ENCODE measurements at places on chromosomes 3 and 15.

- DNase-seq, result no peak
Measured at GRCh38 chr3:41581700-41582099, 380.2 kb downstream of the ULK4 start.

- no peak for DNase-seq
Measured at GRCh38 chr3:63969876-63970275, 53.4 kb downstream of the PSMD6 start.

DNA sequence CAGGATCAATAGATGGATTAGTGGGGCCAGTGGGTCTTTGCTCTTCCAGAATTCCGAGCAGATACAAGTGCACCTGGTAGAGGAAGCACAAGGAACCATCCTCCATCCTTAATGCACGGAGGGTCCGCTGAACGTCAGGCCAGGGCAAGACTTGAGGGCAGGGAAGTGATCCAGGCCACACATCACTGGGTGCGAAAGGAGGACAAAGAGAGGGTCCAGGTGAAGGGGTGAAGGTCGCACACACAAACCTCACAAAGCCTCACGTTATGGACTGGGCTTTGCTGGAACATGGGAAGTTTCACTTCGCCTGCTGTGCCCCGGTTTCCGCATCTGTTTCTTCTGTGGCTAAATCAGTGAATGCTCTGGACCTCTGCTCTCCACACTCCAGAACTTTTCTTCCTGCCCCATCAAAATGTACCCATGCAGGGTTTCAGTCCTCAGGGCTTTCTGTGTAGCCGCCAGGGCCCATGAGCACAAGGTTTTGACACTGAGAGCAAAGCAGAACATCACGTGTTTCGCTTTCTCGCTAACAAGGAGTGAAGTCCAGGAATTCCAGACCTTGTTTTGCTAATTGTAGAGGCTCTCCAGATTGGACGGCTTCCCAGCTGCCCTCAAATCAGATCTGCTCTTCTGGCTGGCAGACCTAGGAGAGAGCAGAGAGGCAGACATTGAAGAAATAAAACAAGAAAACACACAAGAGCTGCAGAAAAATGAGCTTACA, 56.3 kb downstream of the KLF15 start:
- no peak for DNase-seq

DNA sequence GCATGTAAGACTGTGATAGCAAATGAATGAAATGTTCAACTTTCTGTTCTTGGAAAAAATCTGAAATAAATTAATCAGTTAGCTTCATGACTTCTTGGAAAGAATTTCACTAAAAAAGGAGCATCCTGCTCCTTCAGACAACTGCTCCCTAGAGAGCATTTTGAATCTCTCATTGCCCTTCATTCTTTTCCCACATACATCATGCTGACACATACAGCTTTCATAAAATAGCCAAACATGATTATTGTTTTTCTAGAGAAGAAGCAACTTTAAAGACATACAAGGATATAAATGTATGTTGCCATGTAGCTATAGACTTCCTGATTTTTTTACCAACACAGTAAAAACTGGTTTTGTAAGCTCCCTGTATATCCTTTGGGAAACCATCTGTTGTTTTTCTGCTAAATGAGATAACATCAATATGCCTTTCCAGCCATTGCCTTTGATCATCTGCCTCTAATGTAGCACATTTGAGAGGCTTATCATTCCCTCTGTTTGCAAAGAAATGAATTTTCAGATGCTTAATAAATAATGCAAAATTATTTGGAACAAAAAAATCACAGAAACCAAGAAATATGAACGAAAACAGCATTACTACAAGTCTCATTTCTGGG, 248.2 kb upstream of the GPR149 start:
- DNase-seq, result no peak

DNA sequence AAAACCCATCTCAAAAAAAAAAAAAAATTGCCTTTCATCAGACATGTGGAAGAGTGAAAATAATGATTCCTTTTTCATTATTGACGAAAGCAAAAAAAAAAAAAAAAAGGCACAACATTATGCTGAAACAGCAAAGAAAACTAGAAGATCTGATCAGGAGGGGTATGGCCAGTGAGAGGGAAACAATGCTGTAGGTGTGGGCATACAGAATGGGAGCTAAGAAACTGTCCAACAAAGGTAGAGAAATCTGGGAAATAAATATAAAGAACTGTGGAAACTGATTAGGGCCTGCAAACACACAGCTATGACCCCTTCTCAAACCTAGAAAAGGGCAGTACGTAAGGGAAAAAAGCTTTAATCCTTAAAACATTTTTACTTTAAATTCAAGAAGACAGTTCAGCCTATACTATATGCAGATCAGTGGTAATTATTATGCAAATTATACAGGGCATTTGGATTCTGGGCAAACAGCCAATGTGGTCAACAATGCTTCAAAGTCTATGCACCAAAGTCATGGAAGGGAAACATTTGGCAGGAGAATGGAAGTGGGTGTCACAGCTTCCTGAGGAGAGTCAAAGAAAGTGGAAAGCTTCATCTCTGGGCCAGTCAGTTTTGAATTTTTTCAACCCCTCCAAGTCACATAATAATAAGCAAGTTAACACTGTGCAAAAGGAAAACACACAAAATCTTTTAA, 68.3 kb upstream of the SLC12A8 start:
- DNase-seq, result no peak

DNA sequence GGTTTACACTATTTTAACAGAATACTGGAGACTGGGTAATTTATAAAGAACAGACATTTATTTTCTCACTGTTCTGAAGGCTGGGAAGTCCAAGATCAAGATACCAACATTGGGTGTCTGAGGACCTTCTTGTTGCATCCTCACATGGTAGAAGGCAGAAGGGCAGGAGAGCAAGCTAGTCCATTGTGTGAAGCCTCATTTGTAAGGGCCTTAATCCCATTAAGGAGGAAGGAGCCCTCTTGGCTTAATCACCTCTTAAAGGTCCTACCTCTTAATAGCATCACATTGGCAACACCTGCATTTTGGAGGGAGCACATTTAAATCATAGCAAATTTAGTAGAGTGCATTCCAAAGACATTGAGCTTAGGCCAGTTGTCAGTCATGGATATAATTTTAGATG, 26.2 kb downstream of the UBE2Q2 start:
- DNase-seq, result no peak

DNA sequence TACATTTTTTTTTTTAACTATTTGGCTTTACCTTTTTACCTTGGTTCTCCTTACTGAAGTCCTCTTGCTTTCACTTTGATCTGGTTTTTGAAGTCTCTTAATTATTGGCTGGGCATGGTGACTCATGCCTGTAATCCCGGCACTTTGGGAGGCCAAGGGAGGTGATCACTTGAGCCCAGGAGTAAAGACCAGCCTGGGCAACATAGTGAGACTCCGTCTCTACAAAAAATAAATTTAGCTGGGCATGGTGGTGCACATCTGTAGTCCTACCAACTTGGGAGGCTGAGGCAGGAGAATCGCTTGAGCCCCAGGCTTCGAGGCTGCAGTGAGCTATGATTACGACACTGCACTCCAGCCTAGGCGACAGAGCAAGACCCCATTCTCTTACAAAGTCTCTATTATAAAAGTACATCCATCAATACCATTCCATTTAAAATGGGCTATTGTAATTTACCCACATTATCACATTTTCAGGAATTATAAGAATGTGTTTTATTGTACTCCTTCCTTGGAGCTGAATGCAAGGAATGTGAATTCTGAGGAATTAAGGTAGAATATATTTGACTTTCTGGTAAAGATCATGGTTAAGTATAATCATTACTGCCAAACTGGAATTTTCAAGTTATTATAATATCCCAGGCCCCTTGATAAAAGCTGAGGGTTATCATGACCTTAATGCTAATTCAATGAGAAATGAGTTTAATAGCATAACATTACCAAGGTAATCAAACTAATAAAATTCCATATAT, 49.0 kb downstream of the MSL2 start:
- no peak for DNase-seq

DNA sequence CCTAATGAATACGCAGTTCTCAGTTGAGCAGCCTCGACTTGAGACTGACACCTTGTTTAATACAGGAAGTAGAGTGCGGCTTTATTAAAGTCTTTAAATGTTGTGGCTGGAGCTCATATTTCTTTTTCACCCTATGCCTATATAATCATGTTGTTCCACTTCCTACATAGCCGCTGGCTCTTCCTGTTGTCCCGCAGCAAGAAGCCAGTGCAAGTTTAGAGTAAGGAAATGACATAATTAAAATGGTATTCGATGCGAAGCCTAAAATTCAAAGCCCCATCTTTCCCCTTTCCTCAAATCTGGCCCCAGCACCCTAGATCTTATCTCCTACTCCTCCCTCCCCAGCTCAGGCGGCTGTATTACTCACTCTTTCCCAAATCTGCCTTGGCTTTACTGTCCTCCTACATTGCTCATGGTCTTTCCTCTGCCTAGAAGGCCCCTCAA, 7.5 kb upstream of the PHLDB2 start:
- no peak for DNase-seq

GRCh38 chr15:28120359-28120640, 21.2 kb upstream of the OCA2 start:
- DNase-seq, result no peak

GRCh38 chr3:46370839-46371518, at the start of gene CCR5:
Gene CCR5 (plus strand): TSS chr3:46370946. CDS start chr3:46372903, 1,957 bp downstream.
- no peak for DNase-seq

DNA sequence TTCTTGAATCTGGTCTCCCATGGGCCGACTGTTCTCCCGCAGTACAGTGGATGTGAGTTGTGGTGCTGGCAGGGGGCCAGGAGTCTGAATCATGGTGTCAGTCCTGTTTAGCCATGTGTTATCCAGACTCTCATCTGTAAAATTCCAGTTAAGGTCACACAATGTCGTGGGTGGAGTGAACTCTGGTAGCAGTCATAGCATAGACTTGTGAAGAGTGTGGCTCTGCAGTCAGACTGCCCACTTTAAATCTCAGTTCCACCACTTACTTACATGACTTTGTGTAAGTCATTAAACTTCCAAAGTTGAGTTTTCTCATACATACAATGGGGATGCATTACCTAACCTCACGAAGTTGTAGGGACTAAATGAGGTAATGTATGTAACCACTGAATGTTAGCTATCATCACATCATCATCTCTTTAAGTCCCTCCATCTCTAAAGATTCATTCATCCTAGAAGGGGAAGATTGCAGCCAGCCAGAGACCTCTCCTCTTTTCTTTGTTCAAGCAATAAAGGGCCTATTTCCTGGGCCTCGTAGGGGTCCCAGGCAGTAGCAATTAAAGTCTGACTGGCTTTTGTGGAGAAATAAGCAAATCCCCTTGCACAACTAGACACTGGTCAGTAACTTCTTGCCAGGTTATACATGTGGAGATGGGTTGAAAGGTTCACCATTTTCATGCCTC, 93.9 kb downstream of the PCCB start:
- DNase-seq, result no peak
